ENCODE measurements at places on chromosomes 12 and 14.

GRCh38 chr12:116996093-116996492, 85.3 kb downstream of the FBXW8 start:
- DNase-seq: no peak

- DNase-seq: no peak
Measured at GRCh38 chr14:81868172-81868571, 334.5 kb upstream of the SEL1L start.

DNA sequence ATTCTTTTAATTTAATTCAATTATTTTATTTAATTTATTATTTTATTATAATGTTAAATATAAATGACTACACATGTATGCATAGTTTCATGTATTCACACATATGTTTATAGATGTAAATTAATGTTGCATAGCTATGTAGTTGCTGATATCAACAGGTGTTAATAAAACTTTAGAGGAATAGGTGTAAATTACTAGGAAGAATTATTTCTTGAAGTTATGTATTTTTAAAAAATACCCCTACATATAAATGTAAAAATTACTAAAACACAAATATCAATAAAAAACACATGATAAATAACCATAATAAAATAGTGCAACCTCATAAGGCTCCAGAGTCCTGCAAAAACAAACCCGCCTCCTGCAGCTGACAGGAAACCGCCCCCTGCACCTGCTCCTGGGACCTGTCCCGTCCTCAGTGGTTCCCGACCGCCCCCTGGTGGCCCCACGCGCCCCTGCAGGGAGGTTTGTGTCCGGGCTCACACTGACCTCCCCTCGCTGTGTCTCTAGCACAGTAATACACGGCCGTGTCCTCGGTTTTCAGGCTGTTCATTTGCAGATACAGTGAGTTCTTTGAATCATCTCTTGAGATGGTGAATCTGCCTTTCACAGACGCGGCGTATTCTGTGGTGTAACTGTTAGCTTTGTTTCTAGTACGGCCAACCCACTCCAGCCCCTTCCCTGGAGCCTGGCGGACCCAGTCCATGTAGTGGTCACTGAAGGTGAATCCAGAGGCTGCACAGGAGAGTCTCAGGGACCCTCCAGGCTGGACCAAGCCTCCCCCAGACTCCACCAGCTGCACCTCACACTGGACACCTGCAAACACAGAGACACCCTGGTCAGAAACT, 1264.0 kb downstream of the TMEM121 start:
- peak; percentile 55 for DNase-seq

DNA sequence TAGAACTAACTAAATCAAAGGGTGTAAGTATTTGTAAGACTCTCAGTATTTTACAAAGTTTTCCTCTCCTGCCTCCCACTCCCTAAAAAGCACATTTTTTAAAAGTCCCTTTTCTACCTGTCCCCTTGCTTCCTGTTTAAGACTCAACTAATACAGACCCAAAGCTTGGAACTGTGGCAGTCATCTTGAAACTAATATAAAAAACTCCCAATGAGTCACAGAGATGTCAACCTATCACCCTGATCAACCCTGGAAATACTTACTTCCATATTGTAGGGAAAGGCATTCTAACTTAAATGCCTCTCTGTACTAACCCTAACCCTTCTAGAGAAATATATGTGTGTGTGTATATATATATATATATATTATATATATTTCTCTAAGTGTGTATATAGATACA, 184.8 kb downstream of the SPTSSA start:
- no peak for DNase-seq

GRCh38 chr14:68474741-68475140, 318.1 kb downstream of the ZFP36L1 start:
- no peak for DNase-seq

DNA sequence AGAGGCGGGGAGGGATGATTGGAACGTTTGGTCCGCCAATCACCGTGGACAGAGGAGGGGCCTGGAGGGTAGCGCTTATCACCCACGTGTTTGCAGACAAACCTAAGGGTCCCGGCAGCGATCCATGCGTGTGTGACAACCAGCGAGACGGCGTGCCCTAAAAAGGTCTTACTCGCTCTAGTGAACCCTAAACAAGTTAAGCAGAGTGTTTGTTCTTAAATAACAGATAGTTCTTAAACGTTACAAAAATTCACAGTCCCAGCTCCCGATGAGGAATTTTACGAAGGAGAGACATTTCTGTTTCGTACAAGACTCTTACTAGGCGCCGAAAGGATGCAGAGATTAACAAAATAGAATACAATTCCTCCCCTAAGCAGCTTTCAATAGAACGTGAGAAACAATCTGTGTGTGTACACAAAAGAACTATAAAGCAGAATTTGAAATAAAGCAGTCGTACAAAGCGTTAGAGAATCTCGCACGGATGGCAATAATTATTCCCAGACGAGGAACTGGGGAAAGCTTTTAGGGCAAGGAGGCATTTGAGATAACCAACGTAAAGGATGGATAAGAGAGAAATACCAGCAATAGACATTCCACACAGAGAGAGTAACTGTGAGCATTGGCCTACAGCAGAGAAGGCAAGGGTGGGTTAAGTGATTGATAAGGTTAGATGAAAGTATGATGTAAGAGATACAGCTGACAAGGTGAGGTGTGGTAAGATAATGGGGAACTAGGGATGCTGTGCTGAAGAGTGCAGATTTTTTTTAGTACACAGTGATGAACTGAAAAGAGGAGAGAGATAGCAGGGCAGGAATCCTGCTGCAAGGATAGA, 831 bp upstream of the RPS6KA5 start:
- DNase-seq: no peak

- no peak for DNase-seq
Measured at GRCh38 chr14:22540293-22540692, 48.7 kb downstream of the DAD1 start.
